ENCODE measurements at places on chromosomes 5 and 9.

GRCh38 chr9:107422189-107423185 is 67.1 kb downstream of the KLF4 start:
- peak; percentile 5 for DNase-seq

DNA sequence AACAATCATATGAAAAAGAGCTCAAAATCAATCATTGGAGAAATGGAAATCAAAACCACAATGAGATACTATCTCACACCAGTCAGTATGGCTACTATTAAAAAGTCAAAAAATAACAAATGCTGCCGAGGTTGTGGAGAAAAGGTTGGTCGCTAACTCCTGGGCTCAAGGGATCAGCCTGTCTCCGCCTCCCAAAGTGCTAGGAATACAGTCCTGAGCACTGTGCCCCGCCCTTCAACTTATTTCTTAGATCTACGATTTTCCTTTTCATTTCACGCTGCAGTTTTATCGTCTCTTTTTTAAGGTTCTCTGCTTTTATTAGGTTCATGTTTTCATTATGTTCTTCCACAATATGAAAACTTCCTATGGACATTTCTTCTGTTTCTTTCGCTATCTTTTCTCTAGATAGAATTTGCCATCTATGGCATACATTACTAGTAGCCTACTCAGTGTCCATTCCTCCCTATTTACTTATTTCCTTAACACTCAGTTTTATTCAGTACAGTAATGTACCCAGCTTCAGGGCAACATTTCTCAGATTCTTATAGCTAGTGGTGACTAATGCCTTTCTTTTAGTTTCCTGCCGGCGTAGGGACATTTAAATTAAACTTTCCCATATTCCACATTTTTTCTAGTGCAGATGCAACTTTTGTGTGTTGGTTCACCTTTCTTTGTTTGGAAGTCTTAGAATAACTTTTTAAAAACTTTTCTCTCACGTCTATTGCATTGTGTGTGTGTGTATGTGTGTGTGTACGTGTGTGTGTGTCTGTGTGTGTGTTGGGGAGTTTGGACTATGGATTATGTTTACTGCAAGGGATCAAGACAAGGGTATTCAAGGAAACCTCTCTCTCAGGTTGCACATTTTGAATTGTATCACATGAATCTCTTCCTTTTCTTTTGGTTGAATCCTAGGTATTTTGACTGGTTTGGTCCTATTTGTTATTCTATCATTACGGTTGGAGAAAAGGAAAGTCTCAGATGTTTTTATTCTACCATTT is 21.6 kb upstream of the FBN2 start:
- no peak for DNase-seq

DNA sequence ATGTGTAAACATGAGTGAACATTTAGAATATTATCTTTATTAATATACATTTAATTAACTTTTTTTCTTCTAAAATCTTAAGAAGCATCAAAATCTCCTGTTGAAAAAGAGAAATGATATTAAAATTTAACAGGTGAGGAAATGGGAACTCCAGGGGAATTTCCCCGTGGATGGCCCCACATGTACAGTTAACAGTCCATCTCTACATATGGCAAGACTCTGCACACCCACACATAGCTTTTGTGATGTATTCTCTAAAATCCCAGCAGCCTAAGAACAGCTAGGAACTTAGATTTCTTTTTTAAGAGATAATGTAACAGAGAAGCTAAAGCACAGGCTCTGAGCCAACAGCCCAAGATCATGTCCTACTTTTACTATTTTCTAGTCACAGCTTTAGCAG is 556.3 kb upstream of the RGMB start:
- no peak for DNase-seq

GRCh38 chr9:37550781-37551180 is 25.4 kb downstream of the FBXO10 start:
- DNase-seq, result no peak

DNA sequence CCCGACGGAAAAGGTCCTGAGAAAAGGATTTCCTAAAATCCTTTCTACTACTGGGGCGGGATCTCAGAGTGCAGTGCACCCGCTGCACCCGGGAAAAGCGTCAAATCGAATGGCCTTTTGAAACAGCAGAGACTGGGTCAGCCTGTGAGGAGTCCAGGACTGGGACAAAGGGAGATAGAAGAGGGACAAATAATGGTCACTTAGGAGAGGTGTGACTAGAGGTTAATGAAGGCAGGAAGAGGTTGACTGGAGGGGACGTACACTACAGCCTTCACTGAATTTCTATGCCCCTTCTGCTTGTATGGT is 1.5 kb downstream of the PLPPR1 start:
- no peak for DNase-seq

- DNase-seq, result no peak
Measured at GRCh38 chr5:142901476-142902185, 131.5 kb downstream of the ARHGAP26 start.

DNA sequence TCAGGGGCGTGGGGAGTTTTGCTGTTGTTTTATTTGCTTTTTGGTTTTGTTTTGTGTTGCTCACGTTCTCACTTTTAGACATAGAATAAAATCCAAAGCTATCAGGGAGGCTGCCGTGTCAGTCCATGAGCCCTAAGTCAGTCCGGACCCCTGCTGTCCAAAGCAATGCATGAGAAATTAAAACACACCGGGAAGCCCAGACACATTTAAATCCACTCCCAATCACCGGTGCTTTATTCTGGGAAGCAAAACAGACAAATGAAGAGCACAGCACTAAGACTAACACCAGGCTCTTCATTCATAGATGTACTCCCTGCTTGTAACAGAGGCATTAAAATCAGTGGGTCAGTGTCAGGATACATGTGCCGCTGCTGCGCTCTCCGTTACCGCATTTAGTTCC is 180.9 kb downstream of the IRX2 start:
- no peak for DNase-seq

- no peak for DNase-seq
Measured at GRCh38 chr5:64595031-64595855, 89.4 kb downstream of the RGS7BP start.

GRCh38 chr9:28921857-28922500 is 1348.7 kb upstream of the C9orf72 start:
- DNase-seq, result no peak

DNA sequence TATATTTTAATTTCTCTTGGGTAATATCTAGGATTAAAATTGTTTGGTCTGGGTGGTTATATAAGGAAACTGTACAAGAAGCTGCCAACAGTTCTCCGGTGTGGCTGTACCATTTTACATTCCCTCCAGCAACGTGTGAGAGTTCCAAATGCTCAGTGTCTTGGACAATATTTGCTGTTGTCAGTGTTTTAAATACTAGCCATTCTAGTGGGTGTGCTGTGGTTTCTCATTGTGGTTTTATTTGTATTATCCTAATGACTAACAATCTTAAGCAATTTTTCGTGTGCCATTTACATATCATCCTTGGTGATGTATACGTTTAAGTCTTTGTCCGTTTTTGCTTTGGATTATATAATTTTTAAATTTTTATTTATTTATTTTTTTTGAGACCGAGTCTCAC is 34.0 kb downstream of the TNFSF15 start:
- DNase-seq, result no peak

DNA sequence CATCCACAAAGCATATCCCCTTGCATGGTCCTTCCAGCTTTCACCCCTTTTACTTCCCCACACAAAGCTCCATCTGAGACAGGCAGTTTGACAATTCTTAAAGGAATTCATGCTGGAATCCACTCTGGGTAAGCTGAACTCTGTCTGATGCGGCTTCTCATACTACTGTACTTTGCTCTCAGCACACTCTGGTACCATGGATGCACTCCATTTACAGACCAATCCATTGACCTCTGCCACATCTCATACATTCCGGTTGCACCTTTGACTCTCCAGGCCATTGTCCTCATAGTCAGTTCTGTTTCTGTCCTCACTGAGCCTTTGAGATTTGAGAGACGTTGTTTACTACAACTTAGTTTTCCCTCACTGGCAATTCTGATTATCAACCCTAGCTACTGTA is 12.2 kb downstream of the SPATA9 start:
- DNase-seq, result no peak

DNA sequence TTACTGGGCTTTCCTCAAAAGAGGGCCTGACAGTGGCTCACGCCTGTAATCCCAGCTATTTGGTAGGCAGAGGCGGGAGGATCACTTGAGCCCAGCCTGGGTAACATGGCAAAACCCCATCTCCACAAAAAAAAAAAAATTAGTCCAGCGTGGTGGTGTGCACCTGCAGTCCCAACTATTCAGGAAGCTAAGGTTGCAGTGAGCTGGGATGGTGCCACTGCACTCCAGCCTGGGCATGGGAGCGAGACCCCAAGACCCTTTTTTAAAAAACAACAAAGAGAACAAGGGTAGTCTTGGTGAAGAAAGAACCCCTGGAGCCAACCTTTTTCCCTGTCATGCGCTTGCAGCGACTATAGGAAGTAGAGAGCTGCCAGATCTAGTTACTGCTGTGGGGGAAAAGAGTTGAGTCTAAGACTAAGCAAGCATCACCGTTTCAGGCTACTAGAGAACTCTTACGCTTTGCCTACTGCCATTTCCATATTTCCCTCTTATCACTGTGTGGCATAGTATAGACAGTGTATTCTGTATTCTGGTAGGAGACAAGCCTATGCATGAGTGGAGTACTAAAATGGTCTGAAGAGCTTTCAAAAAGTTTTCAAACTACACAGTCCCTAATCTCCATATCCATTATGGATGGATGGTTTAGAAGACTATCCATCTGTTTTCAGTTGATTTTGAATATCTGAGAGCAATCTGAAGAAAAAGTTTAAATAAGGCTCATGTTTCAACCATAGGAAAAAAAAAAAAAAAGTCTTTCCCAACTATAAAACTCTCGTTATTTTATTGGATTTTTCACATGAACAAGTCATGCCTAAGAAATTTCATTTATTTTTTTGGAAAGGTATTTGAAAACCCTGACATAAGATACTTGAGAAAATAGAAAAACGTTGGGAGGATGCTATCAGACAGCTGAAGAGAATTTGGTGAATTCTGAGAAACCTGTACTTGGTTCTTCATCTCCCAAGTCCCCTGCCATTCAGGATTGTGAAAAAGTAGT is 2.6 kb downstream of the C9orf40 start:
- DNase-seq, result no peak

GRCh38 chr5:164482351-164482750 is 976.9 kb downstream of the MAT2B start:
- no peak for DNase-seq

DNA sequence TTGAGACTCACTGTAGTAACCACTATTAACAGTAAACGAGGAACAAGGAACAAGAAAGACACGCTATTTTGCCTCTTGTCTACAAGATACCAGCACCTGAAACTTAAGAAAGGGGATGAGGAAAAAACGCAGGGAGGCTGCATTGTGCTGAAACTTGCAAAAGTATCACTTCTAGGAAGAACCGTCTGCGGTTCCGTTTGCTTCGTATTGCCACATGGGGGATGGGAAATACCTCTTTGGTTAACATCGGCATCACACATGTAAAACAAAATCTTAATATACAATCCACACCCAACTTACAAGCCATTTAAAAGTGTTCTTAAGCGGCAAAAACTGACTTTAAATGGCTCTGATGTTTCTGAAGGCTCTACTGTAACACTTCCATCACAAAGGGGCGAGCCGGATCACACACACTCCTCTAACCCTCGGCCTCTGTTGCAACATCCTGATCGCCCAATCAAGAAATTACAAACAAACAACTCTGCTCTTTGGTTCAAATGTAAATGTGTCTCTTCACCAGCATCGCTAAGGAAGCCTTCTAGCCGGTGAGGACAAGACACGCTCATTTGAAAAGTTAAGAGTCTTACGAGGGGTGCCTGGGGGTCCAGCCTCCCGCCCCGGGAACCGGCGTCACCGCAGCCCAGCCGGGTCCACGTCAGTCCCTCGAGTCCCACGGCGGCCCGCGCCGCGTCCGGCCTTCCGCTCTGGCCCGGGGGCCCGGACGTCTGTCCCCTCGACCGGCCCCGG is 621 bp downstream of the SEC16A start:
- no peak for DNase-seq

GRCh38 chr9:113709721-113710120 is 166.4 kb upstream of the ZNF618 start:
- no peak for DNase-seq

- no peak for DNase-seq
Measured at GRCh38 chr5:175788155-175788787, 83.1 kb upstream of the CPLX2 start.

DNA sequence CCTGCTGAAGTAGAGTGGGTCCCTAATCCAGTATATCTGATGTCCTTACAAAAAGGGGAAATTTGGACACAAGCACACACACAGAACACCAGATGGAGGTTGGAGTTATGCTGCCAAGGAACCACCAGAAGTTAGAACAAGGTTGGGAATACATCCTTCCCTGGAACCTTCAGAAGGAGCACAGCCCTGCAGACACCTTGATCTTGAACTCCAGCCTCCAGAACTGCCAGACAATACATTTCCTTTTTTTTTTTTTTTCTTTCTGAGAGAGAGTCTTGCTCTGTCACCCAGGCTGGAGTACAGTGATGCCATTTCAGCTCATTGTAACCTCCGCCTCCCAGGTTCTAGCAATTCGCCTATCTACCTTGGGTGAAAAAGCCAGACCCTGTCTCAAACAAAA is 7.1 kb upstream of the ODF2 start:
- DNase-seq, result no peak

DNA sequence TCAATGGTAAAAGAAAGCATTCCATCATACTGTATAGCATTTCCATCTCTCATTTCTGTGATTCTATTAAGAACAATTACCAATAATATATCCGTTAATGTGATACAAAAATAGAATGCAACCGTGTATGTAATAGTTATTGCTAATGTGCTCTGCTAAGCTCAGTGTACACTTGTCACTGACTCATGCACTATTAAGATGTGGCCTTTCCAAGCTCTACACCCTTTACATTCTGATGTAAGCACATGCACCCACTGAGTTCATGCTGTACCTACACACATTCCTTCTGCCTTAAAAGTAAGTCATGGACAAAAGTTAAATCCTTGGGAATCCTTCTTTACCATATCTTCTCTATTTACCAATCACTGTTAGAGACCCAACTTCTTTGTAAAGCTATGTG is 319.1 kb downstream of the ZSWIM6 start:
- DNase-seq, result no peak

GRCh38 chr5:133496631-133497030 is 115.7 kb downstream of the FSTL4 start:
- DNase-seq, result no peak

DNA sequence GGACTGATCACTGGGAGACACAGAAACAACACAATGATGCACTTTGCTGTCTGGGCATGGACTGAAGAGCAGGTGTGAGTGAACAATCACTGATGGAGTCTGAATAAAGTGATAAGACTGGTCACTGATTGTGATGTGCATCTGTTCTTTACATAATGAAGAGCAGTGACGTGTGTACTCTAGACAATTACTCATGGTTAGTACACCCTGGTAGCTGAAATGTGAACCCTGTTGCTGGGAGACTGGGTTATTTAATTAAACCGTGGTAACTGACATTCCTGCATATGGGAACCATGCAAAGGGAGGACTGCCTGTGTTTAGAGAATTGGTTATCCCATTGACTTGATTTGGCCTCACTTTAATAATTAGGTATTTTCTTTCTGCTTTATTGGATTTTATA is 202.9 kb downstream of the NR2F1-AS1 start:
- DNase-seq, result no peak

- DNase-seq, result no peak
Measured at GRCh38 chr9:137116728-137117127, 2.2 kb upstream of the DPP7 start.

- no peak for DNase-seq
Measured at GRCh38 chr9:136759001-136759400, 958 bp upstream of the LCN8 start.

GRCh38 chr5:30121043-30121442 is 1072.4 kb upstream of the CDH6 start:
- DNase-seq, result no peak
